Brain pericyte (primary cell): ENCODE measurements at places on chromosomes 2 and 18.

DNA sequence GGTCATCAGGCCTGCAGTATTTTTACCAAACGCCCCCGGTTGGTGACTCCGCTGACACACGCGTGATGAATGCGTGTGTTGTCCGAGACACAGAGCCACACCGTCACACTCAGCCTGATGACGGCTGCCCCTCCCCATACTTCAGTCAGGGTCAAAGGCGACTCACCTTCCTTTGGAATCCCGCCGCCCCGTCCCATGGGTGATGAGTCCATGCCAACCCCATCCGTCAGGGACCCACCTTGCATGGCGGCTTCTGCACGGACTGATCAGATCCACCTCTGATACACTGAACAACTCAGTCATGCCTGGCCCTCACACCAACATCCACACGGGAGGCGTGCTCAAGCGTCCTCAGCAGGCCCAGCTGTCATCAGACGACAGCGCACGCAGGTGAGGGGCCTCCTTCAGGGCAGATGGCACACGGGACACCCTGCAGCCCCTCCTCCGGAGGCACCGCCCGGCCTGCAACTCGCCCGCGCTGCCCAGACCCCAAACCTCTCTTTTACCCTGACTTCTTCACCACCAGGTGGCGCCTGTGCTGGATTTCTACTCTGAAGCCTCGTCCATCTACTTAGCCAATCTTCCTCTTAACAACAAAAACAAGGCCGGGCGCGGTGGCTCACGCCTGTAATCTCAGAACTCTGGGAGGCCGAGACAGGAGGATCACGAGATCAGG, 89.2 kb downstream of the ZNF516 start:
- no peak for DNase-seq

- DNase-seq = no peak
Observed at GRCh38 chr2:174493549-174494331, 6.9 kb upstream of the GPR155 start.

- no peak for DNase-seq
Observed at GRCh38 chr2:43082111-43082894, 144.1 kb downstream of the ZFP36L2 start.

- DNase-seq = no peak
Observed at GRCh38 chr2:84938194-84938879, 32.6 kb upstream of the KCMF1 start.

- DNase-seq = no peak
Observed at GRCh38 chr2:98586551-98587140, 21.7 kb downstream of the COA5 start.

GRCh38 chr2:100588071-100588786, 25.4 kb downstream of the PDCL3 start:
- no peak for DNase-seq

- DNase-seq = peak; percentile 83
Observed at GRCh38 chr18:9535430-9535991, 60.2 kb downstream of the RALBP1 start.

- DNase-seq = no peak
Observed at GRCh38 chr2:173984866-173985604, 19.9 kb upstream of the SP3 start.

DNA sequence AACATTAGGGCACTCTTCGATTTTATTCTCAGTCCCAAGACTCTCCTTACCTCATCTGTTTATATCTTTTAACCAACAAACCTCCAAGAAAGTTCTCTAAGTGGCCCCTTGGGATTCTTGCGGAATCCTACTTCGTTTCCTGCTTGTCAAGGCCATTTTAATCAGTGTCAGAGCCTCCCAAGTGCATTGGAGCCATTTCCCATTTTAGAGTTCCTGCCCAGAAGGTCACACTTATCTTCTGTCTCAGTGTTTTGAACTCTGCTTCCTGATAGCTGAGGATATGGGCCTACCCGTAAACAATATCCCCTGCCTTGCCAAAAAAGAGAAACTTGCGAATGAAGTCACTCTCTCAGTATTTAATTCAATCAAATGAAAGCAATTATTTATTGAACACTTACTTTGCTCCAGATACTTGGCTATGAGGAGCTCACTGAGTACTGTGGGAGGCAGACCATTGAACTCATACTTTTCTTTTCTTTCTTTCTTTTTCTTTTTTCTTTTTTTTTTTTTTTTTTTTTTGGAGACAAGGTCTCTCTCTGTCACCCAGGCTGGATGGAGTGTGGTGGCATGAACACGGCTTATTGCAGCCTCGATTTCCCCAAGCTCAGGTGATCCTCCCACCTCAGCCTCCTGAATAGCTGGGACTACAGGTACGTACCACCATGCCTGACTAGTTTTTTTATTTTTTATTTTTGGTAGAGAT, 5.7 kb upstream of the NOSTRIN start:
- DNase-seq = no peak

GRCh38 chr2:183010112-183010511, 28.1 kb downstream of the NCKAP1 start:
- peak; percentile 86 for DNase-seq

GRCh38 chr2:240459401-240460252, 24.2 kb downstream of the GPC1 start:
- DNase-seq = no peak

GRCh38 chr2:86001326-86001725, 104.4 kb downstream of the POLR1A start:
- no peak for DNase-seq

GRCh38 chr2:179692610-179693009, 168.8 kb downstream of the ZNF385B start:
- no peak for DNase-seq

DNA sequence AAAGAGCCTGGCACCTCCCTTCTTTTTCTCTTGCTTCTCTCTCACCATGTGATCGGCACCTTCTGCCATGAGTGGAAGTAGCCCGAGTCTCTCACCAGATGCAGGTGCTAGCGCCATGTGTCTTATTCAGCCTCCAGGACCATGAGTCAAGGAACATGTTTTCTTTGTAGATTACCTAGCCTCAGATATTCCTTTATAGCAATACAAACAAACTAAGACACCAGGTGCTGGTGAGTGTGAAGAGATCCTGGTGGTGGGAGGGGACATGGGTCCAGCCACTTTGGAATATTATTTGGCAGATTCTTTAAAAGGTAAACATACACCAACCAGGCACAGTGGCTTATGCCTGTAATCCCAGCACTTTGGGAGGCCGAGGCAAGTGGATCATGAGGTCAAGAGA, 5.9 kb upstream of the USP40 start:
- no peak for DNase-seq

DNA sequence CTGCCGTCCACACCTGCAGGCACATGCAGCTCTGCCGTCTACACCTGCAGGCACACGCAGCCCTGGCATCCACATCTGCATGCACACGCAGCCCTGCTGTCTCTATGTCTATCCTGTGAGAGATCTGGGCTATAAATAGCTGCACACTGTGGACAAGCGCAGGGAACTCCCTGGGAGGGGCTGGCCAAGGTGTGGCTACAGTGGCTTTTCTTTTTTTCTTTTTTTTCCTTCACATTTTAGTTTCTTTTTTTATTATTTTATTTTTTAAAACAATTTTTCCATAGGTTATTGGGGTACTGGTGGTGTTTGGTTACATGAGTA, 42.0 kb downstream of the TMEM182 start:
- no peak for DNase-seq

GRCh38 chr18:2920546-2921343, 73.9 kb downstream of the EMILIN2 start:
- no peak for DNase-seq

DNA sequence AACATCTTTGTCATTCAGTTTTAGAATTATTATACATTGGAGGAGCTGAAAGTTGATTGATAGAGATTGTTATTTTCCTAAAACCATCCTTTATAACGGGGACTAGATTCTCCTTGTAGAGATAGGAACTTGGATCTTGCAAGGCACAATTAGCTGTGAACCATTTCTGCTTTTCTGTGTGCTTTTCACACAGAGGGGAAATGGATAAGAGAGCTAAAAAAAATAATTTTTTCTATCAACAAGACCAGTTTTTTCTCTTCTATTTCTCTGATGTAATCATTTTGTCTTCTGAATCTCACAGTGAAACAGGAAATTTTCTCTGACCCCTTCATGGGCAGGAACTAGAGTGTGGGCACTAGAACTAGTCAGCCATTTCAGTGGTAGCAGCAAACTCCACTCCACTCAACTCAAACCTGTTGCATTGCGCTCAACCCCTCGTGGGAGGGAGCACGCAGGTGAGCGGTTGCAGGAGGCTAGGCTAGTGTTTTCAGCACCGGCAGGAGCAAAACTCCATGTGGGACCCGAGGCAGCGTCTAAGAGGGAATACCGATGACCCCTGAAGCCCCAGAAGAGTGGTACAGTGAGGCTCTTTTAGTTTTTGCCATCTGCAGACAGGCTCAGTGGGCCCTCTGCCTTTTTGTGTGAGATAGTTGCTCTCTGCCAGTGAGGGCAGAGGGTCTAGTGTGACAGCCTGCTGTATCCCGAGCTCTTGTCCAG, 24.0 kb upstream of the SLC39A10 start:
- DNase-seq = no peak

DNA sequence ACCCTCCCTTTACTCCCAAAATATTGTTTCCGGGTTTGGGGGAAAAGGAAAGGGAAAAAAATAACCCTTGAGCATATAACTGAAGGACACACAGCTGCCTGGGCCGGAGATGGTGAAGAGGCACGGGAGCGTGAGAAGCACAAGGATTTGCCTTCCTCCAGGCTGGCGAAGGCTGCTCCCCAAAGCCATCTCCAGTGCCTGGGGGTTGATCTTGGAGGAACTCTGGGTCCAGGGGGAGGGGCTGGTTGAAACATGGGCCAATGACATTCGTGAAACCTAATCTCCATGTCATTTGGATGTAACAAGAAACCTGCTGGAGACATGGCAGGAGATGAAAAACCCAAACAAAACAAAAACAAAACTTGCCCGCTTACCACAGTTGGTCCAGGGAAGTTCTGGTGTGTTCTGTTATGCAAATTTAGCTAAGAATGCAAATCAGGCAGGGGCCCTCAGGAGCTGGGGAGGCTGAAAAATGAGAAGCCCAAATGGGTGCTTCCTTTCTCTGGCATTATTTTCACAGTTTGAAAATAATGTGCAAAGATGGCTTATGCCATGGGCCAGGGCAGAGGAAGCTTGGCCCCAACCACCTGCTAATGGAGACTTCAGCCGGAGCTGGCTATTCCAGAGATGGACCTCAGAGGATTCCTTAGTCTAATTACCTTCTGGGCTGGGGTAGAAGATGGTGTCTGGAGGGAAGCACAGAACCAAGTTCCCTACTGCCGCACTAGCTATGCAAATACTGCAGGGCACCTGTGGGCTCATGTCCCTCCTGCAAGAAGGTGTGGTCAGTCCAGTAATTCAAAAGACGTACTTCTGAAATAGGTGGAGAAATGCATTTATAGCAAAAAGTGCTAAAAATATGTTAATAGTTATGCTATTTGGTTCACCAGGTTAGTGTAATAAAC, 180.9 kb downstream of the BCL2 start:
- DNase-seq = no peak

DNA sequence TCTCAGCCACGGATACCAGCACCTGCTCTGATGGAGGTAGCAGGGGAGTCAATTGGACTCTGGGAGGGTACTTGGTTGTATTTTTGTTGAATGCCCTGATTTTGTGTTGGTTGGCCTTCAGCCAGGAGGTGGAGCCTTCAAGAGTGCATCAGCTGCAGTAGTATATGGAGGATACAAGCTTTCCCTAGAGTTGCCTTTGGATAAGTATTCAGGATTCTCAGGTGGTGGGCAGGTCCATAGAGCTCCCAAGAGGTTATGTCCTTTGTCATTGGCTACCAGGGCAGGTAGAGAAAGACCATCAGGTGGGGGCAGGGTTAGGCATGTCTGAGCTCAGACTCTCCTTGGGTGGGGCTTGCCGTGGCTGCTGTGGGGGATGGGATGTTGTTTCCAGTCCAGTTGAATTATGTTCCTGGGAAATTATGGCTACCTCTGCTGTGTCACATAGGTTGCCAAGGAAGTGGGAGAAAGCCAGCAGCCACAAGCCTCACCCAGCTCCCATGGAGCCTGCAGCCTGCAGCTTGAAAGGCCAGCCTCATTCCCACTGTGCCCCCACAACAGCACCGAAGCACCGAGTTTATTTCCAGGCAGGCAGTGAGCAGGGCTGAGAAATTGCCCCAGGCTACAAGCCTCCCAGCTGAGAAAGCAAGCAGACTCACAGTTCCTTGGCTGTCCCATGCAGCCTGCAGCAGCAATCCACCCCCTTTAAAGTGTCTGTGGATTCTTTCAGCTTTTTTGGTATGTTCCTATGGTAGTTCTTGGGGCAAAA, 38.6 kb upstream of the CHST9 start:
- DNase-seq = no peak

DNA sequence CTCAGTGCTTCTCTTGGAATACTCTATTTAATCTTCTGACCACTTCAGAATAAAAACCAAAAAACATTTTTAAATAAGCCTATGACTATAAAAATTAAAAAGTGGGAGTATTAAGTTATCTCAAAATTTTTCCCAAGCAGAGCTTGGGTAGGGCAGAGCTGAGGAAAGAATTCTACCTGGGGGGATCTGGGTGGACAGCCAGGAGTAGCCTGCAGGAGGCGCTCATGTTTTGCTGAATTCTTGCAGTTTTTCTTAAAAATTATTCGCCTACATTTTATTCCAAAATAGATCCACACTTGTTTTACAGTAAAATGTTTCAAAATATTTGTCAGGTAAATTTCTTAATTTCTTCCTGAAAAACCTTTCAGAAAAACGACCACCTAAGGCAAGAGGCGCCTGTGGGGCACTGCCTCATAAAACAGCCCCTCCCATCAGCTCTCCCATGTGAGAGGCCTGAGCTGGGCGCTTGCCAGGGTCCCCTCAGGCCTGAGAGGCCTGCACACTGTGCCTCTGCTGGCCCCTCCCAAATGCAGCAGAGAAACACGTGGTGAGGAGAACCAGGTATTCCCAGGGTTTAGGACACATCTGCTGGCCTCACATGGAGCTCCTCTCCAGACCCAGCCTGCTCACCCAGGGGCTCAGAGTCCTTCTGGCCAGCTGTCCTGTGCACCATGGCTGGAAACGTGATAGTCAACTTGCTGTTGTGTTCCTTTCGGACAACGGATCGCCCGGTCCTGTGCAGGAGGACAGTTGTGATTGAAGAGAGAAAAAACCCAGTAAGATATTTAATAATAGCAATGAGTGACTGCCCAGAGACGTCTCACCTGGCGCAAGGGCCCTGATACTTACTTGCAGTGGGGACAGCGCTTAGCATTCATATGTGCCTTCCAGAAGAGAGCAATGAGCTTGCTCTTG, 17.5 kb downstream of the POLR1A start:
- DNase-seq = no peak
